ENCODE measurements at places on chromosomes 11 and 22. TPM values are rescaled to one million over a fixed set of nuclear protein-coding genes. Genes with fewer than 3 reads are reported as not detected.

- no peak for DNase-seq
Measured at GRCh38 chr22:47005506-47006408, 243.3 kb downstream of the TBC1D22A start.

GRCh38 chr11:19228968-19229367 is 11.8 kb downstream of the E2F8 start:
- no peak for DNase-seq

- no peak for DNase-seq
Measured at GRCh38 chr11:111360150-111361043, 18.7 kb downstream of the POU2AF1 start.

DNA sequence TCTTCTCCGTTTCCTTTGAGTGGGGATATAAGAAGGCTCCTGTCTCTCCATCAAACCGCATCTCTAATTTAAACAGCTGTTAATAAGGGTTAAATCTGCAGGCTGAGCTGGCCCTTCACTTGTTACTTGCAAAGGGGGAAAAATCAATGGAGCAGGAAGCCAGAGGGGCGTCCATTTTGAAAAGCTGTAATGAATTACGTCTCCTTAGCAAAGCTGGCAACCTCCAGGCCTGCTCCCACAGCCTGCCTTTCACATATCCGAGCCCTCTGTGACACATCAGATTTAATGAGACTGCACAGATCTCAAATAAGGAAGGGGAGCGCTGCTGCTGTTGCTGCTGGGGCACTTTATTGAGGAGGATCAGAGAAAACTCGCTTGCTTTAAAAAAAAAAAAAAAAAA is 320.8 kb downstream of the BLID start:
- DNase-seq: no peak

- peak; percentile 97 for DNase-seq
Measured at GRCh38 chr11:110147962-110148709, 54.9 kb downstream of the ZC3H12C start.

DNA sequence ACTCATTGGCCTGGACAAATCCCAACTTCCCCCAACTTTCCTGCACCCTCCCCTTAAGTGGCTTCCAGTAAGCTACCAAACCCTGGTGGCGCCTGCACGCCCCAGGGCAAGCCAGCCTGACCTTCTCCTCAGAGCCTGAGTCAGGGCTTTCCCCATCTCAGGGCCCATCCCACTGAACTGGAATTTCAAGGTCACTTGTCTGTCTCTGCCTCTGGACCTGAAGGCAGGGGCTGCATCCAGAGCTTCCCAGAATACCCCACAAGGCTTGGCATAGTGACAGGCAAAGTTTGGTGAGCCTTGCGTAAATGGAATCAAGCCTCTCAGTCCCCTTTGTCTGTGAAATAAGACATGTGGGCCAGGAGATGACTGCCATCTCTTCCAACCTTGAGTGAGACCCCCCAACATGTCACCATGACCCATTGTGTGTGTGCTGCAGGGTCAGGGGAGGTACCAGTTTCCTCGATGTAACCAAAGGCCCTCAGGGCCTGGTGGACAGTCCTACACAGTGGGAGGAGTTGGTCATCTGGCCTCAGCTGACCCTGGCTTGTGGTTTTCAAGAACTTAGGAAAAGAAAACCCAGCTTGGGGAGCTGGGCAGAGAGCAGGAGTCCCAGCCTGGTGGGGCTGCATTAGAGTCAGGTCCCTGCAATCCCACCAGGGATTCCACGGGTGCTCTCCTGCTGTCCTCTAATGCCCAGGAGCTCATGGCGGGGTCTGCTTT is 8.9 kb downstream of the ALX4 start:
- DNase-seq: no peak

GRCh38 chr11:106988151-106989077 is 29.9 kb downstream of the GUCY1A2 start:
- peak; percentile 68 for DNase-seq

The REXO2 gene
- total RNA-seq: 162 TPM

The DDIAS gene
- 14.3 TPM for total RNA-seq

The GRM5 gene
- not detected for total RNA-seq
